ENCODE measurements at places on chromosomes 5 and 9. TPM values are rescaled to one million over a fixed set of nuclear protein-coding genes. Genes with fewer than 3 reads are reported as not detected.

DNA sequence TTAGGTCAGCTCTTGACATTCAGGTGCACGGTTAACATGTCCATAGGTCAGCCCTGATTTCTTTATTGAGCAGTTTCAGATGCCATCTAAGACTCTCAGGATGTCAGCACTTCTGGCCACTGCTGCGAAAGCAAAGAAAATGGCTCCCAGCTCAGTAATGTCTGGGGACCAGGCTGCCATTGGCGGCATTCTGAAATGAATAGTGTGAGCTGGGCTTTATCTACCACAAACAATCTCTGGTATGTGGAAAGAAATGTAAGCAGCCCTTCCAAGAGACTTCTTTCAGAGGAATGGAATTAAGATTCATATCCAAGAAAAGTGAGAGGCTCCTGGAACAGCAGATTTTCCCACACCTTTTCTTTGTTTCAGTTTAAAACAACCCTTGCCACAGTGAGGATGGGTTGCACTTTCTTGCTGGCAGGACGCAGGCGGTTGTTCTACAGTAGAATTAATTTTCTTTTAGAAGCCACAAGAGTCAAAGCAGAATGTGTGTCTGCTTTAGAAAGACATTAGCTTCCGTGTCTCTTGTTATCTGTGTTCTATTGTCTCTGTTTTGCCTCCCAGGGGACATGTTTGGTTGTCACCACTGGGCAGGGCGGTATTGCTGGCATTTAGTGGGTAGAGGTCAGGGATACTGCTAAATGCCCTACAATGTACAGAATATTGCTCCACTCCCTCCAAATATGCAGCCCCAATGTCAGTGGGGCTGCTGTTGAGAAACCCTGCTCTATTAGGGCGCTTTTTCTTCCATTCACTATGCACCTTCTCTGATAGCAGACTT, 149.9 kb upstream of the ANKH start:
- DNase-seq: no peak

GRCh38 chr5:32680183-32680582, 30.9 kb upstream of the NPR3 start:
- DNase-seq: no peak

DNA sequence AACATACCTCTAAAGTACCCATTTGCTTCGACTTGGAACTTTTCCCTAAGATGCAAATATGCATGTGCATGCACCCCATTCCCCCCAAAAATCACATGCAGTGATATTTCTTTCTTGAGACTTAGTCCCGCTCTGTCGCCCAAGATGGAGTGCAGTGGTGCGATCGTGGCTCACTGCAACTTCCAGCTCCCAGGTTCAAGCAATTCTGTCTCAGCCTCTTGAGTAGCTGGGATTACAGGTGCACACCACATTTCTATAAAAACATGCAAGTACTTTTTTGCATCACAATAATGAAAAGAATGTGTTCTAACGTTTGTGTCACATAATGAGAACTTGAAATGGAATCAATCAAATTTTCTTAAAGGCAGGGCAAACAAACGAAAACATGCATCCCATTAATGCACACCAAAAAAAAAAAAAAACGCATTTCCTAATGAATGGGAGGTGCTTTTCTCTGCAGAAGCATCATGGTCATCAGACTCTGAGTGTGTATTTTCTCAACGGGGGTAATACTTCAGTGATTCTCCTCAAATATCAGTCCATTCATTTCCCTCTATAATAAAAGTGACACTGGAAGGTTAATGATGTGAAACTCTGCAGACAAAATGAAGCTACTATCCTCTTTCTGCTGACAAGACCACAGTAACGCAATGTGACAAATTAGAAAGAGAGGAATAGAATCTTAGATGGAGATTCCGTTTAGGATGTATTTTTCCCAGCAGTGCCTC, 389.4 kb downstream of the CTNND2 start:
- no peak for DNase-seq

- peak; percentile 1 for DNase-seq
Observed at GRCh38 chr5:148186248-148187003, 16.4 kb upstream of the SPINK6 start.

GRCh38 chr9:112074250-112075008, 100.7 kb downstream of the SUSD1 start:
- DNase-seq: peak; percentile 78

DNA sequence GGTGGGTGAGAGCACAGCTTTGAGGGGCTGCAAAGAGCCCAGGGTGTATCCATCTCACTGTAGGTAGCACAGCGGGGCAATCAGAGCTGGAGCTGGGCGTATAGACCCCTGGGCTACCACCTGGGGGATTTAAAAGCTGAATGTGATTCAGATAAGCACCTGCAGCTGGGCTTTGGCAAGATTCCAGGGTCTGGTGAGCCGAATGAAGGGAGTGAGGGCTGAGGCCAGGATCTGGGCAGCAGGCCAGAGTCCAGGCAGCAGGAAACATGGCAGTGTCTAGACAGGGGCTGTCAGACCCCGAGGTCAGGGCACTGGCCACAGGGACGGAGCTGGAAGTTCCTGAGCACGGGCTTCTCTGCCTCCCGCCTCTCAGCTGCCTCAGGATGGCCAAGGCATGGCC, 8.7 kb downstream of the ASS1 start:
- no peak for DNase-seq

- no peak for DNase-seq
Observed at GRCh38 chr9:101032426-101032825, 3.9 kb downstream of the PLPPR1 start.

DNA sequence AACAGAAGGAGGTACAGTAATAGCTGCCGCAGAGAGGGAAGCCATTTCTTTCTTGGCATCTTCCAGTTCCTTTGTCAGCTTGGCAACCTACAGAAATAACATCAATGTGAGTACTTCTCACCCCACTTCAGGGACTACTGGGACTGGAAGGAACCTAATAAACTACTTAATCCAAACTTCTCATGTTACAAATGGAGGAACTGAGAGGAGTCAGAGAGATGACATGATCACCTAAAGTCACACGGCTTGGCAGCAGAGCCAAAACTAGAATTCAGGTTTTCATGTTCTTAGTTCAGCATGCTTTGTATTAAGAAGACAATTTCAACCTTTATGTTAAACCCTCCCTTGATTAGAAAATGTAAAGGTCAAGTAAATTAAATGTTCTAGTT, 44.7 kb downstream of the DIAPH1 start:
- DNase-seq: no peak

ECM2 gene
- polyA plus RNA-seq: 26.4 TPM

- DNase-seq: no peak
Observed at GRCh38 chr5:154472871-154473580, 5.0 kb downstream of the HAND1 start.

PLAC8L1 gene
- polyA plus RNA-seq: 0.73 TPM

DNA sequence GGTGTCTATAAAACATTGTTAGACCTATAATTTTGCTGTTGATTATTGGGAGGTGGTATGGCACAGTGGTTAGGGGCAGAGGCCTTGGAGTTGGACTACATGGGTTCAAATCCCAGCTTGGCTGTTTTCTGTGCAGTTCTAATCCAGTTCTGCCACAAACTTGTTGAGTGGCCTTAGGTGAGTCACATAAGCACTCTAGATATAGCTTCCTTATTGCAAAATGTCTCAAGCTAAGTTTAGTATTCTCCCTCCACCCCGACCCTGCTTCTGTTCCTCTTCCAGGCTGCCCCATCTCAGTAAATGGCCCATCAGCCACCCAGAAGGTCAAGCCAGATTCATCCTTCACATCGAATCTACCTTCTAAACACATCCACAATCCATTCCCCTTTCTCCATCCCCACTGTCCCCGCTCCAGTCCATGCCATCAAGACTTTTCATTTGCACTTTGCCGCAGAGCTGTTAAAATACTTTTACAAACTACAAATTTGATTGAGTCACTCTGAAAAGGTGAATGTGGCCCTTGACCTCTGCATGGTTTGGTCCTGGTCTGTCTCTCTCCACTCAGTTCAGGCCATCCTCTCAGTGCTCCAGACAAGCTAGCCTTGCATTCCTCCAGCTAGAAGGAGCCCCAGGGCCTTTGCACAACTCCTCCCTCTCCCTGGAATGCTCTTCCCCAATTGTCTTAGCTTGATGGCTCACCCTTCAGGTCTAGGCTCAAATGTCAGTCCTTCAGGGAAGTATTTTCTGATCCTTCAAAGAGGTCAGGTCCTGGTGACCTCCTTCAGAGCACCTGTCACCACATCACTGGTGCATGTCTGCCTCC, 10.0 kb upstream of the HDHD3 start:
- no peak for DNase-seq

GRCh38 chr9:133715866-133716563, 22.1 kb downstream of the SARDH start:
- DNase-seq: no peak

GRCh38 chr9:129221233-129221632, 43.2 kb upstream of the IER5L start:
- no peak for DNase-seq

DNA sequence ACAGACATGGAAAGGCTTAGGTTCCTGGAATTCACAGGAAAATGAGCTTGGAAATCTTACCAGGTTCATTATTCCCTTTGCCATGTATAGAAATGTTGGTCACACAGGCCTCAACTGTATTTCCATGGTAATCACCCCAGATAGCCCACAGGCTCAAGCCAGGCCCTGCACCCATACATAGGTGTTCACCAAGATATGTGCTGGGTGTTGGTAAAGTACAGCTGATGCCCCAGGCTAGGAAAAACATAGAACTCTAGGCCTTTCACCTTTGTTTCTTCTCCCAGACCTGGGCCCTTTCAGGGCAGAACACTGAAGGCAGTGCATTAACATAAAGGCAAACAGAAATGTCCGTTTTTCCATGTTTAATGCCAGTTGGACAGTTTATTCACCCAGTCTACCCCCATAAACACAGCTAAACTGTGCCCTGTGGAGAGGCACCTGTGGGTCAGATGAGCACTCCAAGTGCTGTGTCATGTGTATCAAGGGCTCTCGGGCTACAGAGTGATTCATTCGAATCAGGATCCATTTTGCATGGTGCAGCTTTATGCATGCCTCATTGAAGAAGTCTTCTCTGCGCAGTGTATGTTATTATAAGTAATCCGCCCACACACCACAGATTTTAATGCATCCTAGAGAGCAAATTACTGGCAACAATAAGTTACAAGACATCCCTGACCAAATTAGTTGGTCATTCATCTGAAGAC, 93.4 kb upstream of the SLC30A5 start:
- DNase-seq: no peak

DNA sequence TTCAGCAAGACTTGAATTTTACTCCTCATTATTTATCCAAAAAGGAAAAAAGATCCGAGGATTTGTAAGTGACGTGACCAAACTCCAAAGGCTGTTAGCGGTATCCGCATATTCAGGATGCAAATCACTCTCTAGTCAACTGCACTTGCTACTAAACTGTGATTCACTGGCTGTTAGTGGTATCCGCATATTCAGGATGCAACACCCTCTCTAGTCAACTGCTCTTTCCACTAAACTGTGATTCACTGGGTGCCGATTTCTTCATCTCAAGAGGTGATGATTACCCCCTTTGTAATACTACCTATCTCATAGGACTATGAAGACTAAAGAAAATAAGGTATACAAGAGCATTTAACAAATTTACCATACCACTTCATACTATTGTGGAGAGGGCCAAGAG, 5.7 kb downstream of the MAPKAP1 start:
- DNase-seq: no peak

DNA sequence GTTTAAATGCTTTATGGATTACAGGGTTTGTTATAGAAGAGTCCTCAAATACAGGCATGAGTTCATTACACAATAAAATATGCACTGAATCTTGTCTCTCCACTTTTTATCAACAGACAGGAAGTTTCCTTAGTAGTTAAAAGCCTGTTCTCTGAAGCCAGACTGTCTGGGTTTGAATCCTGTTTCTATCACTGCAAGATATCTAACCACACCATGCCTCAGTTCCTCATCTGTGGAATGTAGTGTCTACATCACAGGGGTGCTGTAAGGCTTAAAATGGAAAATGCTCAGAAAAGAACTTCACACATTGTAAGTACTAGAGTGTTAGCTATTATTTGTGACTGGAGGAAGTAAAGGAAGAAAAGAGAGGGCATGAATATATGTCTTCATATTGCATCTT, 9.3 kb downstream of the LIX1 start:
- DNase-seq: no peak
